ENCODE measurements at places on chromosomes 12 and 14. TPM values are rescaled to one million over a fixed set of nuclear protein-coding genes. Genes with fewer than 3 reads are reported as not detected.

Gene NEUROD4
- total RNA-seq = not detected

Gene LPAR5
- 0.65 TPM for total RNA-seq

Gene KLHL33
- total RNA-seq = not detected

Gene RFX4
- not detected for total RNA-seq

Gene GXYLT1
- total RNA-seq = 17.2 TPM

Gene PLEK2
- 32.9 TPM for total RNA-seq

Gene C12orf50
- not detected for total RNA-seq

Gene WNT1
- not detected for total RNA-seq

Measured in A549 treated with DMSO at 1 μM for 4 hours (cell line).